ENCODE measurements at places on chromosomes 1 and 21.

DNA sequence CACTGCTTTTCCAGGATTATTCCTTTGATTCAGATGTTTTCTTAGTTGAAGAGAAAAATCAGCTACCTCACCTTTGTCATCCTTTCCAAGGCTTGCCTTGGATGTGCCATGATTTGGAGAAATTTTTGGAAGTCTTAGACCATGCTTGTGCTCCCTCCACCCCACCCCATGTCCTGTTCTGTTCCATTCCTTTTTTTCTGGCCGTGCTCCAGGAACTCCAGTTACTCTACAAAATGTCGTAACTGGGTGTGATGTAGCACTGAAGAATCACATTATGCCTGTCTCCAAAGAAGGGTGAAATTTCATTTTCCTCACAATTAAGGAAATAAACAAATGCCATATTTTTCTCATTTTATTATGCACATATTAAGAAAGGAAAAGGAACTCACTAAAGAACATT lies 217.8 kb upstream of the ZRANB2 start:
- DNase-seq, result peak; percentile 86

GRCh38 chr1:216903382-216903740 lies 180.1 kb upstream of the ESRRG start:
- DNase-seq, result peak; percentile 75

GRCh38 chr1:179558078-179558477 lies 17.7 kb downstream of the NPHS2 start:
- DNase-seq, result no peak

DNA sequence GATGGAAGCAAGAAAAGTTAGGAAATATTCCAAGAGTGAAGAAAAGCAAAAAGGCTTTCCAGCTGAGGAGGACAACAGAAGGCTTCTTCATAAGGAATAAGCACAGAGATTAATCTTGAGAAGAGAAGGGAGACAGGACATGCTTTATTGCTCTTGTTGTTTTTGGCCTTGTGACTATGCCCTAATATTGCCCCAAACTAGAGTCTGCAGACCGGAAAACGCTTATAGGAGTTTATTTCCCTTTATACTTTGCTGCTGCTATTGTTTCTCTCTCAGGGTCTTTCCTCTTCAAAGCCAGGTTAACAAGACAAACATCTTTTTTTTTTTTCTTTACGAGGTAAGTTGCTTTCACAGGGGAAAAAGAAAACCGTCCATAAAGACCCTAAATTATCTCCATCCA lies 991.4 kb downstream of the ADGRL2 start:
- no peak for DNase-seq

GRCh38 chr1:231748760-231749415 lies 122.3 kb downstream of the DISC1 start:
- peak; percentile 33 for DNase-seq

DNA sequence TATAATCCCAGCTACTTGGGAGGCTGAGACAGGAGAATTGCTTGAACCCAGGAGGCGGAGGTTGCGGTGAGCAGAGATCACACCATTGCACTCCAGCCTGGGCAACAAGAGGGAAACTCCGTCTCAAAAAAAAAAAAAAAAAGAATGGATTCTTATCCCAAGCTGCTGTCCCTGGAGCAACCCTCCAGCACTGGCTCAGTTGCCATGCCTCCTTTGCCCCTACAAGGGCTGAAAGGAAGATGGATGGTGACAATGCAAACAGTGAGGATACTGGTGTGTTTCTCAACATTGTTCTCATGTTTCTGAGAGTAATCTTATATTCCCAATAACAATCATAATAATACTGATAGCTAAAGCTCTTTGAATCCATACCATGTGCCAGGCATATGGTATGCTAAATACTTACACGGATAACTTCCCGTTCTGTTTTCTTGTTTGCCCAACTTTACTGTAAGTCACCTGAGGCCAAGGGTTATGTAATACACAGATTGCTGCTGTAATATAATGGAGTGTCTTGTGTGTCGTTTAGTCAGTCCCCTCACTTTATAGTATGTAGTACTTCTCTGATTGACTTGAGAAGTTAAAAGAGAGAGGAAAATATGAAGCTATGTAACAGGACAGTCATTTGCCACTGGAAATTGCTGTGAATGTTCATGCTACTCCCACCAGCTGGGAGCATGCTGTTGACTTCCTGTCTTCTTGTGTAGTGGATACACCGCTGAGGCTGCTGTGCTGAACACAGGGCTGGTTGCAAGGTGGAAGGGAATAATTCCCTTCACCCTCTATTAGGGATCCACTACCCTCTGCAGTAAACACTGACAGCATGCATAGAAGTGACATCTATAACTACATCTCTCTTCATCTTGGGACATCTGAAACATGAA lies 153.6 kb downstream of the CNIH3 start:
- DNase-seq, result peak; percentile 30

- no peak for DNase-seq
These were observed 389.8 kb upstream of the ADGRL2 start for GRCh38 chr1:81410941-81411340.

DNA sequence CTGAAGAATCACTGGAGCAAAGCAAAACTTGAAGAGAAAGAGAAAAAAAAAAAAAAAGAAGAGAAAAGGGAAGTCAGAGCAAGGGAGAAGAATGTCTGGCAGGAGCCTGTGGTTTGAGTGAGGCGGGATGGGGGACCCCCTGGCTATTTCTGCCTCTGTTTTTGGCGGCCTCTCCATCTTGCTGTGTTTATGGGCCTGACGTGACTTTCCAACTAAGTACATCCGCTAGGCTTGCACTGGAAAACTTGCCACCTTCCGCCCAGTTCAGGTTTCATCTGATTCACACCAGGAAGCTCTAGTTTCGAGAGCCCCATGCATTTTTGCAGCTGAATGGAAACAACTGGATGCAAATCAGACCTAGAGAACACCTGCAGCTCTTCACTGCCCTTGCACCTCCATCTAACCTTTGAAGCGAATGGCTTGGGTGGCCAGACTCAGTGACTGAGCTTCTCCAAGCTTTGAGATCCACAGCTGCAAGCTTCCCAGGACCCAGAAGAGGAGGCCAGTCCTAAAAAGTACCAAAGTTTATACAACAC lies 28.0 kb downstream of the TBX15 start:
- DNase-seq, result no peak

GRCh38 chr1:69523032-69523431 lies 44.7 kb upstream of the LRRC7 start:
- DNase-seq, result no peak

DNA sequence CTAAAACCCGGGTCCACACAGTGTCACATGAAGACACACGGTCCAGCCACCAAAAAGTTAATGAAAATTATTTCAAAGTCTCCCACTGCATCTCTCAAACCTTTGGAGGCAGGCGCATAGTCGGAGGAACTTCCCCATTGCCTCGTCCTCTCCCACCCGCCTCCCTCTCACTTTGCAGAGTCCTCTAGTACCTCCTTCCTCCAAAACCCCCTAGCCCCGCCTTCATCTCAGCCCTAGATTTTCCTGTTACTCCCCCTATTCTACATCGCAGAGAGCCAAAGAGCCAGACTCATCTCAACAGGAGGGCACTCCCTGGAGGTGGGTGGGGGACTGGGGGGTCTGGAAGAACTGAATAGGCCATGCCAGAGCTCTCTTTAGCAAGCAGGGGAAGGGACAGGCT lies 79.3 kb downstream of the DISP3 start:
- no peak for DNase-seq

- peak; percentile 85 for DNase-seq
These were observed at the start of gene PLPP3 for GRCh38 chr1:56578963-56579875. Gene PLPP3 (minus strand): TSS chr1:56579563. CDS start chr1:56579016, 547 bp downstream.

DNA sequence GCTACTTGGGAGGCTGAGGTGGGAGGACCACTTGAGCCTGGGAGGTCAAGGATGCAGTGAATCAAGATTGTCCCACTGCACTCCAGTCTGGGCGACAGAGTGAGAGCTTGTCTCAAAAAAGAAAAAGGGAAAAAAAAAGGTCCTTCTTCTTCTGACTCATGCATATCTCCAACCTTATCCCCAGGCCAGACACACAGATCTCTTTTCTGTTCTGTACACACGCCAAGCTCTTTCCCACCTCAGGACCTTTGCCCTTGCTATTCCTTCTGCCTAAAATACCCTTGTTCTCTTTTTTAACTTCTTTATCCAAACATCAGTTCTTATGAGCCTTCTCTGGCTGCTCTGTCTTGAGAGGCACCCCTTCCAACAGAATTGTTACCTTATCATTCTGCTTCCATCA lies 22.1 kb downstream of the PLEKHO1 start:
- DNase-seq, result no peak

GRCh38 chr1:48659801-48660200 lies 116.9 kb downstream of the BEND5 start:
- no peak for DNase-seq

GRCh38 chr1:234676103-234676594 lies 66.2 kb upstream of the IRF2BP2 start:
- peak; percentile 78 for DNase-seq

- DNase-seq, result no peak
These were observed 5.6 kb downstream of the MCOLN2 start for GRCh38 chr1:84991097-84991920.

GRCh38 chr1:206049293-206049692 lies 3.7 kb upstream of the RHEX start:
- no peak for DNase-seq

DNA sequence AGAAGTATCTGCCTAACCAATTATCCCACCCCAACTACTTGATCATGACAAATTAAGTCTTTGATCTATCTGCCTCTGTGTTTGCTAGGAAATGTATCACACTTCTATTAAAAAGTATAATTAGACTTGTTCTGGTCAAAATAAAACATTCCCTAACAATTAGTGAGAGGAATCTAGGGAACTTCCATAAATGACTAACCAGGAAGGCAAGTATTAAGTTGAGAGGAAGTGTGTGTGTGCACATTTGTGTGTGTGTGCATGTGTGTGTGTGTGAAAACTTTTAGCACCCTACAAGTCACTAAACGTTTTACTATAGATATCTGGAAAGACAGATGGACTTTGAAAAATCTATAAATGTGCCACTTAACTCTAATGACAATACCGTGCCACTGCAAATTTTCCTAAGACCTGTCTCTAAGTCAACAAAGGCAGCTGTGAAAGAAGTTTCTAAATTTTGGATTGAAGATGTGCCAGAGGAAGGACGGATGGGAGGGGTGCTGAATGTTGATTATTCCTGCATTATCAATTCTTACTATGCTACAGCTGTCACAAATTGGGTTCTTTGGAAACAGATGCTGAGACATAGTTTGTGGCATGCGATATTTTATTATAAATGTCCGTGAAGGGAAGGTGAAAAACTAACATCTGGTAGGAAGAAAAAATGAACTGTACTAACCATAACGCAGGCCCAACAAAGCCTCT lies 567.1 kb downstream of the PTPRC start:
- DNase-seq, result no peak

GRCh38 chr1:51418384-51418959 lies 88.1 kb upstream of the TTC39A start:
- DNase-seq, result no peak

DNA sequence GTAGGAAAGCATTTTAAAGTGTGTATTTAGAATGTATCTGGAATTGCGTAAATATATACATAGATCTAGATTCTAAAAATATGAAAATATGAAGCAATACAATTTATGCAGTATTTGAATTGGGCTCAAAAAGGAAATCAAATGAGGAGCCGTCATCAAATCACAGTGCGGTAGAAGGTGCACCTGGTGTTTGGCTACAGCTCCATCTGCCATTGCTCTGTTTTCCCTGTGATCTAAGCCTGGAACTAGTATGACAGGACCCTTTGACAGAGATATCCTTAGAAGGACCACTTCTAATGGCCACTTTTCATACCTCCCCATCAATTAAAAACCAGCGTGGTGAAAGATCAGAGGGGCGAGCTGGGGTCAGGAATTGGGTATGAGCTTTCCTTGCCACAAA lies 202.6 kb downstream of the NFIA start:
- no peak for DNase-seq

- DNase-seq, result no peak
These were observed 375.3 kb upstream of the C1orf87 start for GRCh38 chr1:60448850-60449249.

DNA sequence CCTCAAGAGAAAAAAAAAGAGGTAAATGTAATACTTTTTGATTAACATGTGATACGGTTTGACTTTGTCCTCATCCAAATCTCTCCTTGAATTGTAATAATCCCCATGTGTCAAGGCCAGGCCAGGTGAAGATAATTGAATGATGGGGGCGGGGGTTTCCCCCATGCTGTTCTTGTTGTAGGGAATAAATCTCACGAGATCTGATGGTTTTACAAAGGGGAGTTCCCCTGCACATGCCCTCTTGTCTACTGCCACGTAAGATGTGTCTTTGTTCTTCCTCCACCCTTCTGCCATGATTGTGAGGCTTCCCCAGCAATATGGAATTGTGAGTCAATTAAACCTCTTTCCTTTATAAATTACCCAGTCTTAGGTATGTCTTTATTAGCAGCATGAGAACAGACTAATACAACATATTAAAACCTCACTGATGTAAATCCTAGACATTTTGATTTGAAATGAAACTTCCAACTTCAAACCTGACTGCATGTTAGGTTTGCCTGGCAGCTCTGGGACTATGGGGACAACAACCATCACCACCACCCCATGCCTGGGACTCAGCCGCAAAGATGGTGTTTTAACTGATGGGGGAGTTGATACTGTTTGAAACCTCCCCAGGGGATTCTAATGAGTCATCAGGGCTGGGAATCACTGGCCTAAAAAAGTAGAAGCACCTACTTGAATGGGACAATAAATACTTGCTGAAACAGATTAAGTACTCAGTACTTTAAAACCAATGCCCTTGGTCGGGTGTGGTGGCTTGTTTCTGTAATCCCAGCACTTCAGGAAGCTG lies 32.8 kb upstream of the BACH1 start:
- peak; percentile 24 for DNase-seq

GRCh38 chr1:52601991-52602855 lies at the start of gene GPX7:
Gene GPX7 (plus strand): TSS chr1:52602371. CDS start chr1:52602410, 39 bp downstream.
- no peak for DNase-seq

DNA sequence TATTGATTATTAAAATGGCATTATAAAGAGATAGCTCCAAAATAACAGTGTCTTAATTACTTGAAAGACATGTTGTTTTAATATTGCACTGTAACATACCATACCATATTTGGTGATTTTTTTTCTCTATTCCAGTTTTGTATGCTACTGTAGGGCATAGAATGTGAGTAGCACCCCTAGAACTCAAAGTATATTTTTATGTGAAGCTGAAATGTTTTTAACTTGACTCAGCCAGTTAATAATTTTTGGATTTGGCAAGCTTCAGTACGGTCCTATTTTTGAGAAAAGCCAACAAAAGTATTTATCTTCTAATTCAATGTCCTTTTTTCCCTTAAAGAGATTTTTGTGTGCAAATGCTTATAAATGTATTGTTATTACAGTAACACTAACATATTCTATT lies 593.8 kb downstream of the USP25 start:
- DNase-seq, result no peak

DNA sequence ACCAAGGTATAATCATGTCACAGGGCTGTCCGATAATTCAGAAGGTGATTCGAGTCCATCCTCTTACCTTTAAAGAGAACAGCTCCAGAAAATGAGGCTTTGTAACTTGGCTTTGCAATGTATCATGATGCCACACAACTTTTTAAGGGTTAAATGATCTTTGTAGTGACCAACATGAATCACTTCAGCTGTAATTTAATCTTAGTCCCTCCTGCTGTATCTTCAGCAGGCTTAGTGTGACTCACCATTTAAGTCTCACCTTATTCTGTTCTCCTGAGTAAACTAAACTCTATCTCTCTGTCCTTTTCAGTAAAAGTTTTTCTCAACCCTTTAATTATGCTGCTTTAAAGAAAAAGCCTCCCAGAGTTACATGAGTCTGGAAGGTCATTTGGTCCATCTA lies 1.9 kb upstream of the HIVEP3 start:
- peak; percentile 32 for DNase-seq

- DNase-seq, result no peak
These were observed 68.3 kb downstream of the C4BPA start for GRCh38 chr1:207172321-207172720.

GRCh38 chr21:40067751-40068150 lies 200.5 kb downstream of the PCP4 start:
- DNase-seq, result no peak

- no peak for DNase-seq
These were observed 146.9 kb downstream of the RWDD3 start for GRCh38 chr1:95380909-95381308.

Measured in MCF 10A (cell line).